Activated CD4-positive, alpha-beta memory T cell treated with anti-CD3 and anti-CD28 coated beads for 36 hours (primary cell): ENCODE measurements at places on chromosomes 1 and 21. TPM values are rescaled to one million over a fixed set of nuclear protein-coding genes. Genes with fewer than 3 reads are reported as not detected.
A peak's percentile ranks its signal among the peaks of the same experiment; 100 is the strongest.

Gene SMCP
- total RNA-seq = not detected

Gene PTGFR
- total RNA-seq = not detected

DNA sequence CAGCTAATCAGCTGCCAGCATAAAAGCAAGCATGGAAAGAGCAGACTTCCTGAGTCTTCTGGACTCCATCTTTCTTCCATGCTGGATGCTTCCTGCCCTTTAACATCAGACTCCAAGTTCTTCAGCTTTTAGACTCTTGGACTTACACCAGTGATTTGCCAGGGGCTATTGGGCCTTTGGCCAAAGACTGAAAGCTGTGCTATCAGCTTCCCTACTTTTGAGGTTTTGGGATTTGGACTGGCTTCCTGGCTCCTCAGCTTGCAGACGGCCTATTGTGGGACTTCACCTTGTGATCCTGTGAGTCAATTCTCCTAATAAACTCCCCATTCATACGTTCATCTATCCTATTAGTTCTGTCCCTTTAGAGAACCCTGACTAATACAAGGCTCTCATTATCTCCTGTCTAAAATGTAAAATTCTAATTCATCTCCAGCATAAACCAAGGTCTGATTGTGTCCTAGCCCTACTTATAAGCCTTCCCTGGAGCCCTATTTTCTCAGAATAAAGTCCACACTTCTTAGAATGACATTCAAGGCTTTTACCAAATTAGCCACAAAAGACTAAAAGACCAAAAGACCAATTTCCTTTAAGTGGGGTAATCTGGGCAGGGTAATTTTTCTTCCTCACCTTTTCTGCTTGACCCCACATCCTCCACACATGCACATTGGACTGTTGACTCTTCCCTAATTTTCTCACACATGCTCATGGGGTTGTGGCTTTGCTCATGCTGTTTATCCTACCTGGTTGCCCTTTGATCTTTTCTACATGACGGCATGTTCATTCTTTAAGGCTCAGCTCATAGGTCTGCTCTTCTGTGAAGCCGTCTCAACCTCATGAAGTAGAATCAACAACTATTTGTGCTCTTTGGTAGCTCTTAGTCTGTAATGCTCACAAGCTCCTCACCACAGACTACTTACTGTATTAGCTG lies 18.1 kb upstream of the ENAH start:
- DNase-seq = no peak
- no peak overlapping the region for H3K4me3 ChIP-seq
- H3K27me3 ChIP-seq = peaks cover 10% of the 10 kb centered on the region
- H3K36me3 ChIP-seq = no peaks in the 10 kb centered on the region
- H3K27ac ChIP-seq = no peak overlapping the region

Gene ADAMTS4
- 3.0 TPM for total RNA-seq

Gene CCDC190
- total RNA-seq = not detected

DNA sequence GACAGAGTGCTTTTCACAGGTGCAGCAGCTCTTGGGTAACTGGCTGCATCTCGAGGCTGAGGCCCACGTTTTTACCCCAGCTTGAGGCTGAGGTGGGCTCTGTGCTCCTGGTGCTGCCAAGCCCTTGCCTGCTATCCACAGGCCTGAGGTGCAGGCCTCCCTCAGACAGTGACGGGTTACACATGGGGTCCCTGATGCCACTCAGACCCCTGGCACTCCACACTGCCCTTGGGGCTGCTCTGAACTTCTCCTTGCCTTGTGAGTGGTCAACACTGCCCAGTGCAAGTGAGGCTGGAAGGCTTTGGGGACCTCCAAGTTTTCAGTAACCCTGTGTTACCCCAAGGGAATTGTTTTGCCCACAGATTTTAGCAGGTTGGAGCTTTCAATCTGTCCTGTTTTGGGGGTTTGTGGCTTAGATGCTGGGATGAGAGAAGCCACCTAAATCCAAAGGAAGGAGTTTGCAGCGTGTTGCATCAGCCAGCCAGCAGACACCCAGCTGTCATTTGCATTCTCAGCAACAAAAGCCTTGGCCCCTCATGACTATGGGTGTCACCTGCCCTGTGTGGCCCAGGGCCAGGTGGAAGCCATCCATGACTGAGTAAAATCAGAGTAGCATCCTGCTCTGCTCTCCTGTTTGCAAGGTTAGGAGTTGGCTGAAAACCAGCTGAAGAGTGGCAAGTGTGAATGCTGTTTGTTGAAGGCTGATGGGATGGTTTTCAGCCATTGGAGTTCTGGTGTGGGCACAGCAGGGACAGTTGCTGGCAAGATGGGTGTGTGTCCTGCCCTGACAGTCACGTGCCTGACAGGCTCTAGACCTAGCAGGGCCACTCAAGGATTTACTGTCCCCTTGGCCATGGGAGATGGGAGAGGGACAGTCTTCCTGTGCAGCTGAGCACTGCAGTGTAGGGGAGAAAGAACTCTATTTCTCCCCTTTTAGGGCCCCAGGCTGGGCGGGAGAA lies 3.2 kb downstream of the RNF187 start:
- H3K36me3 ChIP-seq = peaks cover 44% of the 10 kb centered on the region
- peak overlapping the region; percentile 59 for H3K4me3 ChIP-seq
- peaks cover 32% of the 10 kb centered on the region for H3K4me1 ChIP-seq
- H3K27ac ChIP-seq = peak overlapping the region; percentile 85

Gene FAM89A
- 15.1 TPM for total RNA-seq

GRCh38 chr1:85360730-85361493 lies 84.5 kb upstream of the BCL10 start:
- no peak overlapping the region for H3K4me3 ChIP-seq
- H3K36me3 ChIP-seq = no peaks in the 10 kb centered on the region
- no peak overlapping the region for H3K27ac ChIP-seq

Gene PLA2G5
- not detected for total RNA-seq

DNA sequence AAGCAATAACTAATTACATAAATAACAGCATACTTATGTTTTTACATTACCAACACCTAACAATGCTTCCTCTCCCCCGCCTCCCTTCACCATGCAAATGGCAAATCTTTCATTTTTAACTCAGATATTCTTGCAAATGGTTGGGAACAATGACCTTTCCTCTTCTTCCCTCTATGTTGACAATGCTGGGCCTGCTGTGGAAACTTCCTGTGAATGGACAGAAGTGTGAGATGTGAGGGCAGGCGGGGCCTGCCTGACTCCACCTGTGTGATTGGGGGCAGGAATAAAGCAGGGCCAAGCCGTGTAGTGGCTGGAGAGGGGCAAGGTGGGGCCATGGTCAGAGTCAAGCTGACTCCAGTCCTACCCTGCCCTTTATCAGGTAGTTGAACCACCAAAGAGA lies 289.6 kb downstream of the RPS6KC1 start:
- H3K27ac ChIP-seq = no peak overlapping the region
- DNase-seq = no peak
- no peak overlapping the region for H3K4me3 ChIP-seq
- H3K4me1 ChIP-seq = no peaks in the 10 kb centered on the region
- no peaks in the 10 kb centered on the region for H3K36me3 ChIP-seq
- no peaks in the 10 kb centered on the region for H3K27me3 ChIP-seq

- H3K4me3 ChIP-seq = peak within 1 kb of the TSS; percentile 97
- peak; percentile 95 for DNase-seq
- H3K27me3 ChIP-seq = no peaks in the 10 kb centered on the region
- peaks cover 53% of the 10 kb centered on the region for H3K4me1 ChIP-seq
Observed at GRCh38 chr1:179877586-179878265, at the start of gene TOR1AIP2. Gene TOR1AIP2, minus strand, starts transcription at chr1:179877803. Its CDS starts 25,138 bp downstream, at chr1:179852665.

- peaks cover 3% of the 10 kb centered on the region for H3K4me1 ChIP-seq
- no peak overlapping the region for H3K27ac ChIP-seq
- no peaks in the 10 kb centered on the region for H3K36me3 ChIP-seq
Observed at GRCh38 chr1:55044617-55045397, 5.5 kb downstream of the PCSK9 start.

Gene MSH4
- total RNA-seq = 0.12 TPM

- H3K27me3 ChIP-seq = no peaks in the 10 kb centered on the region
- DNase-seq = no peak
- no peaks in the 10 kb centered on the region for H3K36me3 ChIP-seq
- no peak overlapping the region for H3K4me3 ChIP-seq
- no peak overlapping the region for H3K27ac ChIP-seq
- peaks cover 32% of the 10 kb centered on the region for H3K4me1 ChIP-seq
Observed at GRCh38 chr1:172185996-172186395, 234.5 kb upstream of the C1orf105 start.
